ENCODE measurements at places on chromosomes 5 and 9. TPM values are rescaled to one million over a fixed set of nuclear protein-coding genes. Genes with fewer than 3 reads are reported as not detected.

Gene NOXA1
- total RNA-seq, result 17.1 TPM

Gene PCDHAC2
- 6.8 TPM for total RNA-seq

Gene C9
- total RNA-seq, result not detected

Gene ATP6V0E1
- 171 TPM for total RNA-seq

Gene THOC3
- total RNA-seq, result 63.3 TPM

GRCh38 chr5:69492923-69493395 is 369 bp downstream of the OCLN start:
- H3K4me3 ChIP-seq, result peak overlapping the region; percentile 85
- no peaks in the 10 kb centered on the region for H3K27me3 ChIP-seq
- H3K27ac ChIP-seq, result peak overlapping the region; percentile 86
- no peaks in the 10 kb centered on the region for H3K4me1 ChIP-seq

GRCh38 chr9:93466416-93467061 is 13.2 kb upstream of the FAM120AOS start:
- H3K4me1 ChIP-seq, result no peaks in the 10 kb centered on the region
- no peak overlapping the region for H3K27ac ChIP-seq
- H3K27me3 ChIP-seq, result no peaks in the 10 kb centered on the region
- no peak for DNase-seq
- no peaks in the 10 kb centered on the region for H3K36me3 ChIP-seq

- H3K27me3 ChIP-seq, result no peaks in the 10 kb centered on the region
- no peaks in the 10 kb centered on the region for H3K36me3 ChIP-seq
- no peak for DNase-seq
- H3K4me3 ChIP-seq, result no peak overlapping the region
- H3K4me1 ChIP-seq, result peaks cover 2% of the 10 kb centered on the region
Observed at GRCh38 chr5:72206994-72207393, 99.7 kb downstream of the MAP1B start.

GRCh38 chr5:175448276-175448675 is 4.3 kb upstream of the DRD1 start:
- H3K36me3 ChIP-seq, result no peaks in the 10 kb centered on the region
- H3K27me3 ChIP-seq, result peaks cover 2% of the 10 kb centered on the region
- H3K4me3 ChIP-seq, result no peak overlapping the region
- no peak for DNase-seq
- H3K27ac ChIP-seq, result no peak overlapping the region

Gene ECSCR
- total RNA-seq, result 5.3 TPM

Gene CREBRF
- 52.3 TPM for total RNA-seq

DNA sequence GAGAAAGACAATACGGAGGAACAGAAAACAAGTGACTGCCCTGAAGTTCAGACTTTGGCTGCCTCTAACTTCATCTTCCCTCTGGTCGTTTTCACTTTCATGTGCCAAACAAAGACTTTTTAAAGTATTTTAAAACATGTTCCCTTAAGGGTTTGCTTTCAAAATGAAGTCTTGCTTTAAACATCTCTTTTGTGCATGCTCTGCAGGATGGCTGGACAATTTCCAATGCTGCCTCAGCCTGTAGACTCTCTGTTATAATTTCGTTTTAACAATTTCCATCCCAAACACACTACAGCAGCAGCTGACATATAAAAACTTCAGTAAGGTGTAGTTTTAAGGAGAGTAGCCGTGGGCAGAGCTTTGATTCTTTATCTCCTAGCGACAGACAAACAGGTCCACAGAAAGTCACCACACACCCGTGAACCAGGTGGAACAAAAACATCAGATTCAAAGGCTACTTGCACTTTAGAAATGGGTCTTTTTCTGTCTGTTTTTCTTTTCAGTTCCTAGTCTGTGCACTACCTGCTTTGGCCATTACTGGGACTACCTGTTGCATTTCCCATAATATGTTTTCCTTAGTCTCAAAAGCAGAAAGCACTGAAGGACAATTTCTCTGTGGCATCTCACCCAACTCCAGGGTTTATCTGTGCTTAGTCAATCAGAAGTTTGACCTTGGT is 308.9 kb downstream of the DTWD2 start:
- H3K27me3 ChIP-seq, result no peaks in the 10 kb centered on the region
- no peak overlapping the region for H3K27ac ChIP-seq
- DNase-seq, result no peak
- no peaks in the 10 kb centered on the region for H3K4me1 ChIP-seq
- no peaks in the 10 kb centered on the region for H3K36me3 ChIP-seq

- H3K27ac ChIP-seq, result no peak overlapping the region
- H3K4me3 ChIP-seq, result no peak overlapping the region
- no peaks in the 10 kb centered on the region for H3K27me3 ChIP-seq
- no peak for DNase-seq
Observed at GRCh38 chr5:170338933-170339779, 41.6 kb upstream of the LCP2 start.

DNA sequence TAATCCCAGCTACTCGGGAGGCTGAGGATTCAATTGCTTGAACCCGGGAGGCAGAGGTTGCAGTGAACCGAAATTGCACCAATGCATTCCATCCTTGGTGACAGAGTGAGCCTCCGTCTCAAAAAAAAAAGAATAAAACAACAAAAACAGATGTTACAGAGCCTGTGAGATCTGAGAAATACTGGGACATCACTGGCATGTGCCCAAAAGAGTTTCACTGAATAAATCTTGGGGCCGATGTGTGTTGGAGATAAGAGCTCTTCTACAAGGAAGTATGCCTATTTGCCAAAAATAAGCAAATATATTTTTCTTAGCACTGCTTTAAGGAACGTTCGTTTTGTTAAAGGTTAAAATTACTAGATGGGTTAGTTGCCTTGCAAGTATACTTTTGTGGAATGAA is 55.1 kb downstream of the KIAA1958 start:
- H3K27me3 ChIP-seq, result no peaks in the 10 kb centered on the region
- H3K4me3 ChIP-seq, result no peak overlapping the region
- no peak overlapping the region for H3K27ac ChIP-seq
- H3K4me1 ChIP-seq, result no peaks in the 10 kb centered on the region
- no peaks in the 10 kb centered on the region for H3K36me3 ChIP-seq

DNA sequence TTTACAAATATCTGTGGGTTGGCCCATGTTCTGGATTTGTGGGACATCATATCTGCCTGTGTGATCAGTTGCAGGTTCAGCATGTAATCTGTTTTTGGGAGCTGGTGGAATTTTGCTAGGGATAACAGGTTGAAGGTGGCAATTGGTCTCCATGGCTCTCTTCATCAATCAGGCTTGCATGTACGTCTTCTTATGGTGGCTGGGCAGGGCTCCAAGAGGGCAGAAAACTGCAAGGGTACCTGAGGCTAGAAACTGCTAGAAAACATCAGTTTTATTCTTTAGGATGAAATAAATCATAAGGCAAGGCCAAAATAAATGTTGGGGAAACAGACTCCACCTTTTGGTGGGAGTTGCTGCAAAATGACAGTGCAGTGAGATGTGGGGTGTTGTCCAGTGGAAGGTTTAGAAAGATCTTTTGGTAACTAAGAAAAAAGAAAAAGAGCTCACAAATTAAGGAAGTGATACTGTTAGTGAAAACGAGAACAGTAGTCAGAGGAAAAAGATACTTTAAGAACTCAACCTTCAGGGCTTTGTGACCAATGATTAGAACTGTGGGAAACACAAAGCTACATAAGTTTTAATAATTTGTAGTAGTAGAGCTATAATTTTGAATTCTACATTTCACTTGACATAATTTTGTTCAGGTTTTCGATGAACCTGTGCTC is 300.7 kb upstream of the IZUMO3 start:
- H3K36me3 ChIP-seq, result no peaks in the 10 kb centered on the region
- H3K27me3 ChIP-seq, result no peaks in the 10 kb centered on the region
- H3K4me1 ChIP-seq, result no peaks in the 10 kb centered on the region
- DNase-seq, result no peak

- no peaks in the 10 kb centered on the region for H3K36me3 ChIP-seq
- peak overlapping the region; percentile 96 for H3K27ac ChIP-seq
- no peak for DNase-seq
- no peak overlapping the region for H3K4me3 ChIP-seq
- H3K4me1 ChIP-seq, result peaks cover 30% of the 10 kb centered on the region
- no peaks in the 10 kb centered on the region for H3K27me3 ChIP-seq
Observed at GRCh38 chr5:172862165-172862801, 28.2 kb downstream of the ERGIC1 start.

Gene PCDHA1
- 0.85 TPM for total RNA-seq

Gene CYLC2
- total RNA-seq, result not detected

DNA sequence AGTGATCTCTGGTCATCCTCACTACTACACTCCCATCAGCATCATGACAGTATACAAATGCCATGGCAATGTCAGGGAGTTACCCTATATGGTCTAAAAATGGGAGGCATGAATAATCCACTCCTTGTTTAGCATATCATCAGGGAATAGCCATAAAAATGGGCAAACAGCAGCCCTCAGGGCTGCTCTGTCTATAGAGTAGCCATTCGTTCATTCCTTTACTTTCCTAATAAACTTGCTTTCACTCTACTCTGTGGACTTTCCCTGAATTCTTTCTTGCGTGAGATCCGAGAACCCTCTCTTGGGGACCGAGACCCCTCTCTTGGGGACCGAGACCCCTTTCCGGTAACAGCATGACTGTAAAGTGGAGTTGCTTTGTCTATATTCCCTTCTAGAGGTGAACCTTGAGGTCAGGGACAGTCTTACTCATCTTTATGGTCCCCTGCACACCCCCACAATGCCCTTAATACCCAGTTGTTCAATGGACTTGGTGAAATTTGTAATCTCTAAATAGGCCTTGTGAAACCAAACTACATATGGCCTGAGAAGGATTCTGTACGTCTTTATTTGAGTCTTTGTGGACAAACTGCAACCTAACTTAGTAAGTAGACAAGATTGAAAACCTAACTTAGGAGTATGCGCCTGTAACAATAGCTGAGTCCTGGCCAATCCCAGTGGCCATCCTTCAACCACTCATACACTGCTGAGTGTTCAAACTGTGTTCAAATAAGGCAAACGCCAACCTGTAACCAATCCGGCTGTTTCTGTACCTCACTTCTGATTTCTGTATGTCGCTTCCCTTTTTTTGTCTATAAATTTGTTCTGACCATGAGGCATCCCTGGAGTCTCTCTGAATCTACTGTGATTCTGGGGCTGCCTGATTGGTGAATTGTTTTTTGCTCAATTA is 32.3 kb upstream of the UBTD2 start:
- no peaks in the 10 kb centered on the region for H3K4me1 ChIP-seq
- DNase-seq, result no peak
- H3K27ac ChIP-seq, result no peak overlapping the region
- H3K36me3 ChIP-seq, result no peaks in the 10 kb centered on the region
- H3K4me3 ChIP-seq, result no peak overlapping the region

- no peaks in the 10 kb centered on the region for H3K27me3 ChIP-seq
- no peak overlapping the region for H3K4me3 ChIP-seq
- DNase-seq, result no peak
- no peaks in the 10 kb centered on the region for H3K36me3 ChIP-seq
Observed at GRCh38 chr5:147384346-147385193, 125.3 kb downstream of the DPYSL3 start.

- H3K27me3 ChIP-seq, result peaks cover 10% of the 10 kb centered on the region
- no peaks in the 10 kb centered on the region for H3K36me3 ChIP-seq
- no peaks in the 10 kb centered on the region for H3K4me1 ChIP-seq
Observed at GRCh38 chr9:126671381-126671831, 57.7 kb downstream of the LMX1B start.

GRCh38 chr9:113636165-113636564 is 172.6 kb downstream of the RGS3 start:
- no peak for DNase-seq
- H3K27me3 ChIP-seq, result no peaks in the 10 kb centered on the region
- H3K4me3 ChIP-seq, result no peak overlapping the region

Gene DMRTA1
- total RNA-seq, result 5.5 TPM

Gene ABCA2
- total RNA-seq, result 79.1 TPM

- no peaks in the 10 kb centered on the region for H3K36me3 ChIP-seq
- H3K27me3 ChIP-seq, result no peaks in the 10 kb centered on the region
- H3K27ac ChIP-seq, result no peak overlapping the region
- peaks cover 20% of the 10 kb centered on the region for H3K4me1 ChIP-seq
- H3K4me3 ChIP-seq, result no peak overlapping the region
- DNase-seq, result peak; percentile 96
Observed at GRCh38 chr9:113993838-113994540, 84.1 kb downstream of the AMBP start.

DNA sequence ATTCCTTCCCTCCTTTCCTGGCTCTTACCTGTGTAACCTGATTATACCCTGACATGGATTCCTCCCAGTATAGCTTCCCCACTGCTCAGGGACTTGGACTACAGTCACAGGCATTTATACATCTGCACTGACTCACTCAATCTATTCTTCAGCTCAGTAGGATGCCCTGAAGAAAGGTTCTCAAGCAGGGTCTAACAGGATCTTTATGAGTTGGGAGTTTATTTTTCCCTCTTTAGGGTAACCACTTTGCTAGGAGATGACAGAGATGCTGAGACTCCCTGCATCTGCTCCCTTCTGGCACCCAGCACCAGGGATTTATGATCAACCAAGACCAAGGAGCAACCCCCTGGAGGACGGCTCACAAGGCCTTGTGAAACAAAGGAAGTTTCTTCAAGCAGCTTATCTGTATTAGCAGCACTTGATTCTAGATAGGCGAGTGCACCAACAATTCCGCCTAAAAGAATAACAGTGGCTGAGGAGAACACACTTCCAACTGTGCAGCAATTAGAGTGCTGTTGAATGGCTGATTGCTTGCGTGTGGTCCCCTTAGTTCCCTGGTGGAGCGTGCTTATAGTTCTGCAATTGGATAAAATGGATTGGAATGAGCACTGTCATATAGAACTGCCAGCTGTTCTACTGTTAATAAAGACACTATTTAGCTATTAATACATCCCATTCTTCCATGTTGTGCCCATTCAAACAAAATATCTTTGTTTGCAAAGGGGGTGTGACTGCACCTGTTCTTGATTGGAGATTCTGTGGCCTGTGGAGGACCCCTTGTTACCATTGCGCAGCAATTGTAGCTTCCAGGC is 482.6 kb downstream of the ZNF608 start:
- no peak for DNase-seq
- no peak overlapping the region for H3K4me3 ChIP-seq
- H3K36me3 ChIP-seq, result no peaks in the 10 kb centered on the region
- peaks cover 4% of the 10 kb centered on the region for H3K4me1 ChIP-seq

- H3K4me1 ChIP-seq, result peaks cover 3% of the 10 kb centered on the region
- no peaks in the 10 kb centered on the region for H3K27me3 ChIP-seq
- no peak overlapping the region for H3K27ac ChIP-seq
- peak overlapping the region; percentile 50 for H3K4me3 ChIP-seq
Observed at GRCh38 chr5:95283022-95283615, 1.8 kb downstream of the MCTP1 start.

GRCh38 chr5:119745976-119746375 is 116.6 kb downstream of the FAM170A start:
- H3K27me3 ChIP-seq, result no peaks in the 10 kb centered on the region
- H3K27ac ChIP-seq, result no peak overlapping the region
- no peak overlapping the region for H3K4me3 ChIP-seq
- H3K4me1 ChIP-seq, result no peaks in the 10 kb centered on the region
- no peak for DNase-seq

- H3K27me3 ChIP-seq, result no peaks in the 10 kb centered on the region
- DNase-seq, result no peak
- H3K4me1 ChIP-seq, result no peaks in the 10 kb centered on the region
- H3K27ac ChIP-seq, result no peak overlapping the region
- no peak overlapping the region for H3K4me3 ChIP-seq
Observed at GRCh38 chr5:67009028-67009427, 187.6 kb downstream of the CD180 start.
